ENCODE measurements at places on chromosomes 12 and 14. TPM values are rescaled to one million over a fixed set of nuclear protein-coding genes. Genes with fewer than 3 reads are reported as not detected.

- DNase-seq = no peak
Observed at GRCh38 chr14:69983317-69983716, 104.1 kb downstream of the SMOC1 start.

GRCh38 chr12:89386138-89386537, 33.8 kb upstream of the DUSP6 start:
- no peak for DNase-seq

GRCh38 chr12:51448618-51449256, 24.1 kb downstream of the SLC4A8 start:
- no peak for DNase-seq

DNA sequence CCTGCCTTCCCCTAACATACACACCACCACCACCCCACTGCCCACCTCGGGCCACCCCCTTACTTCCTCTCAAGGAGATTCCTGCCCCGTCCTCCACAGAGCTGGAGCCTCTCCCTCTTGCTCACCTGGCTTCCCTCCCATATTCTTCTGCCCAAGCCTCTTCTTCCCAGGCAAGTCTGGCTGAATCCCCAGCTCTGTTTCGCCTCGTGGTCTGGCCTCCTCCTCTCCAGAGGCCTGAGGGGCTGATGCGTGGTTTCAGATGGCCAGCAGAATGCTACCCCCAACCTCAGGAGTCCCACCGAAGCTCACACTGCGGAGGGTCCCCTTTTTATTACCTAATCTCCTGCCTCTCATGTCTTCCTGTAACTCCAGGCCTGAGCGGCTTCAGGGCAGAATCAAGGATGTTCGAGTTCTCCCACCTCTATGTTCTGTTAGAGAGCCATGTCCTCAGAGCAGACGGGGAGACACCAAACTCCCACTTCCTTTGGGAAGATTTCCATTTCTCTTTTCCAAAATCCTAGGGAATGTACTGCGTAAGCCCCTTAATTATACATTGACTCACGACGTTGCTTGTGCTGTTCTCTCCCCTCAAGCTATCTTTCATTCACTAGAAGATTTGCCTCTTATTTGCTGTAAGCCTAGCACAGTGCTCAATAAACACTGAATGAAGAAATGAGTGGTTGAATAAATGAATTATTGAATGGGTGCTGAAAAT, 33.9 kb upstream of the LTBP2 start:
- DNase-seq = no peak

- DNase-seq = no peak
Observed at GRCh38 chr14:97757491-97757890, 960.3 kb downstream of the VRK1 start.

- peak; percentile 76 for DNase-seq
Observed at GRCh38 chr14:68894802-68895703, 84.0 kb downstream of the ACTN1 start.

- DNase-seq = peak; percentile 67
Observed at GRCh38 chr12:124715121-124715990, 147.9 kb upstream of the NCOR2 start.

- peak; percentile 67 for DNase-seq
Observed at GRCh38 chr14:103398427-103399195, 13.4 kb downstream of the MARK3 start.

DNA sequence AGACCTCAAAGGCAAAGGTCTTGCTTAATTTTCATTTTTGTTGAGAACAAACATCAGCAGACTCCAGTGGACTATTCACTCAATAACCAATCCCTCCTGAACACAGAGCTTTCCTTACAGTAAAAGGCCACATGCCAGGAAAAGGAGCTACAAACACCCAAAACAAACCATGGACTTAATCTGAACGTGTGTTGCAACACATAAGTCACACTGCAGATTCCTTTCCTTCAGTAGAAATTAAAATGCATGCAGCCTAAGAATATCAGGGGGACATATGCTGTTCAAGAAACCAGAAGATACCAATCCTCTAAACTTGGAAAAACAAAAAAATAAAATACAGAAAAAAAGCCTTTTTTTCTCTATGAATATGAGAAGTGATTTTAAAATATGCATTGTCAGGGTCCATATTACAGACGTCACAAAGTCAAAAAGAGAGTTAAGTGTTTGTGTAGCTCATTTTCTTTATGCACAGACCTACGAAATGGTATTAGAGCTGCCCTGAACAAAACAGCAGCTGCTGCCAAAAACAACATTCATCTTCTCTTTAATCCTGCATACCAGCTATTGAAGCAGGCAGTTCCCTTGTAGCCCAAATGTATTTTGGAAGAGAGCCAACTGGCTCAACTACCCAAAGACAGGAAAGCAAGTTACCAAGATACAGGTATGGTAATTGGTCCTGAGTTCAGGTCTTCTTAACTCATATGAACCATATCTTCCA, 26.2 kb downstream of the KITLG start:
- DNase-seq = peak; percentile 73

DNA sequence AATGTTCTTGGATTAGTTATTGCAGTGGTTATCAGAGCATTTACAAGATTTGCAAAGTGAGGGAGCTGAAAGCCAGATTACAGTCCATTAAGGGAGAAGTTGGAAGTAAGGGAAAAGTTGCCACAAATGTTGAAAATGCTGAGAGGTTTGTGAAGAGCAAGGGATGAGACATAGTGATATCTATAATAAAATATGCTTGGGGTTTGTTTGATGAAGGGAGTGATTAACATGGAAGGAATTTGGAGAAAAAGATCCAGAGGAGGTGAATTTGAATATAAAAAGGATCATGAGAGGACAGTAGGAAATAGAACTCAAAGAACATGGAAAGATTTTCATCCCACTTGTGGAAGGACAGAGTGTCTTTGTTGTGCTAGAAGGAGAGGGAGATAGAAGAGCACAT, 19.3 kb upstream of the CCER1 start:
- DNase-seq = peak; percentile 41

DNA sequence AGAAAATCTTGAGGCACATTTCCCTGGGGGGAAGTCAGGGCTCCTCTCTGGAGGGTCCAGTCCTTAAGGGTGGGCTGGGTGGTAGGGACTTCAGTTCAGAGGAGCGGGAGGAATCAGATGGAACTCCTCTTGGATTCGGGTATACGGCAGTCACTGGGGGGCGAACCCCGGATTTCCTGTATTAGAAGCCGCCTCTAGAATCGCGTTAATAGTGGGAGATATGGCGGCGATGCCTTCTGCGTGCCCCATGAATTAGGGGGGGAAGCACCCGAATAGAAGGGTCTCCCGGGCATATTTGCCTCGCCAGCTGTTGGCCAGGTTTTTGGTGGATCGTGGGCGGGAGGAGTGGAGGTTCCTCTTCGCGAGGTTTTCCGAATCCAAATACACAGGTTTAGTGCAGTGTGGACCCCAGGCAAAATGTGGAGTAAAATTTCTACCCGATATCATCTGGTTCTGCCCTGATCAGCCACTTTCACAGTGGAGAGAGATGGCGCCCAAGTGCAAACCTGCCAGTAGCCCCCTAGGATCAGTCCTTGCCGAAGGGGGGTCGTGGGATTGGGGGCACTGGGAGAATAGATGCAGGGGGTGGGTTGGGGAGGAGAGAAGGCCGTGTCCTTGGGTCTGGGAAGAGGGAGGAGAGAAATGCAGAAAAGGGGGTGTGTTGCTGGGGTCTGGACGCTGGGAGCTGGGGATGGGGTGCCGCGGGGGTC, 628 bp downstream of the MEG3 start:
- no peak for DNase-seq

DNA sequence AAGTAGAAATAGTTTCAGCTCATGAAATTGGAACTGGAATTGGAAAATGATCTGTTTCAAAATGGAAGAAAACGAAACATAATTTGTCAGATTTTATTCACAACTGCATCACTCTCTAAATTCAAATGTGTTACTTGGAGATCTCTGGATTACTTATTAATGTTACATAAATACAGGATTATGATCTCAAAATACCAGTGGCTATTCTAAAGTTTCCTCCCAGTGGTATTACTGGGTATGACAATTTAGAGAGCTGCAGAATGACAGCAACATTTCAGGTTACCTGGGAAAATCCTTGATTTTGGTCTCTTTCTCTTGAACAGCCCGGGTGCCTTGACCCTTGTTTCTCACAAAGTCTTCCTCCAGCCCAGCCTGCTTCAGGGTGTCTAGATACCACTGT, 14.2 kb downstream of the FAM161B start:
- DNase-seq = peak; percentile 19

DNA sequence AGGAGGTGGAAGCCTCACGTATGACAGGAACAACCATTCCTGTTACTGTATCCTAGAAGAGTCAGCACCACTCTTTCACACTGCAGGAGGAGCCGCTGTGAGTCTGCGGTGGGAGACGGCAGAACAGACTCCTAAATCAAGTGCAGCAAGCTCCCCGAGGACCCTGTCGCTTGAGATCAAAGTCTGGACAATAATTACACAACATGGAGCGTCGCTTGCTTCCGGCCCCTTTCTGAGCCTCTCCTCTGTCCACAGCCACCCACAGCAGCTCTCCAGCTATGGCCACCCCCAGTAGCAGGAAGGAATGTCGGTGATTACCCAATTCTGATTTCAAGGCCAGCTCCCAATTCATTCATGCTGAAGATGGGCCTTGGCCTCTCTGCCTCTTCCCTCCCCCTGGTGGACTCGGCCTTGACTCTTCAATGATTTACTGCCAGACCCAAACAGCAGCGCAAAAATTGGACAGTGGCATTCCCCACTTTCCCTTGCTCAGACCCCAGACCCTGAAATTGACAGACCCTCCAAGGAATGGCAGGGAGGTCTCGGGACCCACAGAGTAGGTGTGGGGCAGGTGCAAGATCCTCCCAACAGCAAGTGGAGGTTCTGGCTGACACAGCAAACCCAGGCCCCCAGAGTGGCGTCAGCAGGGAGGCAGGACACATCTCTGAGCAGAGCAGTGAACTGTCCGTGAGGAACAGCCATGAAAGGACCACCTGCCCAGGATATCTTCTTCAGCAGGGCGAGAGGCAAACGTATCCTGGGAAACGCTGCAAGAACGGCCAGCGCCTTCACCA, 272.7 kb upstream of the DIO3 start:
- DNase-seq = no peak

DNA sequence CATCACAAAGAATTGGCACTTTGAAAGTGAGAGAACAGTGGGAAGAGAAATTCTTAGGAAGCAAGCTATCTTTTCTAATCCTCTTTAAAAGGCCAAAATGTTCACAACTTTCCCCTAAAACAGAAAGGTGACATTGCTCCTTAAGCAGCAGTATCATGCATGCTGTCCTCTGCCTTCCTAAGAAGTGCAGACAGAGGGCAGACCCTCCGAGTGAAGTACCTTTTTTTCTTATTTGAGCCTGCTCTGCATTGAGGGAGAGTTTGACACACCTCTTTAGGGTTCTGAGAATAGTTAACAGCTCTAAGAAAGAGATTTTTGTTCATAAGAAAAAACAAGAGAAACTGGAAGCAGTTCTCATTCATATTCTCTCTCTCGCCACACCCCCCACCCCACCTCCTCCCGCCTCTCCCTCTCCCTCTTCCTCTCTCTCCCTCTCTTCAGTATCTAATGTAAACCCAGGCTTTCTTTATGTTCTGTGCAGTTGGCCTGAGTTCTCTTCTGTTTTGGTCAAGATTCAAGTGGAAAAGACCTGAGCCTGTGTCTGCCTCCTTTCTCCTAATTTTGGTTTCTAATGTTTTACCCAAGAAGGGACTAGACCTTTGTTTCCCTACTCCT, 709.1 kb downstream of the DIO2 start:
- no peak for DNase-seq

GRCh38 chr14:50728836-50729235, 60.7 kb upstream of the SAV1 start:
- DNase-seq = no peak

DNA sequence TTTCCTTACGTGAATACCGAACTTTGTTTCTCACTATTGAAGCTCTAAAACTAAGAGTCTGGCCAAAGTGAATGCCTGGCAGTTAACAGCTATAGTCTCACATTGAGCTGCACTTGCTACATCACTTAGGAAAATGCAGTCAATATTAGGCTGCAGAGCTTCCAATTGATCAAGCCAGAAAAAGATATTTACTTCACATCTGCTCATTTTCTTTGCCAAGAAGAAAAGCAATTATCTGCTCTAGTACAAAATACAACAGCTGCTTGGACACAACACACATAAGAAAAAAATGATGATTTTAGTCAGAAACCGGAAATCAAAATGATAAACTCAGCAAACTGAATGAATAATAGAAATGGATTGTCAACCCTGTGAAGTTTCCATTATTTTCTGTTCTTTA, 45.4 kb downstream of the TMTC1 start:
- DNase-seq = no peak

DNA sequence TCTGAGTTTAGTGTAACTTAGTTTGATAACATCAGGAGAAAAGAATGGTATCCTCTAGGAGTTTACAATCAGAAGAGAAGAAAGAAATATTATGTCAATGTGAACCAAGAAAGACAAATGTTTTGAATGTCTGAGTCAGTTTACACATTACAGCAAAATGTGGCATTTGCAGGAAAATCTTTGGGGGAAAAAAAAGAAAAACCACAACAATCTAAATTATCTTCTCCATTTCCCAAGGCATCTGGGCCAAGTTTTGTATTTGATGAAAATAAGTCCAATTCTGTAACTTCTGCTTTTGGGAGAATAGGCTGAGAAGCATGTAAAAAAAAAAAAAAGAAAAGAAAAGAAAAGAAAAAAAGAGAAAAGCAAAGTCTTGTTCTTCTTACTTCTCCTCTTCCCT, 58.8 kb upstream of the FLRT2 start:
- no peak for DNase-seq

Gene C14orf180
- total RNA-seq = not detected

Gene PRR13
- 29.0 TPM for total RNA-seq

Gene HOXC12
- not detected for total RNA-seq

Gene USP44
- total RNA-seq = 0.13 TPM

Gene TAS2R9
- total RNA-seq = not detected

Gene TBX3
- total RNA-seq = 0.38 TPM
